Muscle of leg (tissue), 16 donors: ENCODE measurements at places on chromosomes 6 and 20.

DNA sequence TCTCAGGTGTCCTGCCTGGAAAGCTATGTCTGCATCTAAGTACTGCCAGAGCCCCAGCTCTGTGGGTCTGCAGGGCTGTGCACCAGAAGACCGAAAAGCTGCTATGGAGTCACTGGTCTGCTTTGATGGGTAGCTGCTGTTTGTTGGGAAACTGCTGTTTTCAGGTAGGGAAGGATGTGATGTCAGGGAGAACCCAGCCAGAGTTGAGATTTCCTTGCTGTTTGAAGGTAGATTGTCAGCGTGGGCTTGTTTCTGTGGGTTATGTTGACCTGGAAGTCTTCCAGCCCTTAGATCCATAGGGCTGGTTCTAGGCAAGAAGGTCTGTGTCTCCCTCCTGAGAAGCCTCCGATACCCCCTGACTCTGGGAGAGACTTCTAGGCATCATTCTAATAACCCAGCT is 12.2 kb upstream of the SHLD1 start:
- no peak for DNase-seq

DNA sequence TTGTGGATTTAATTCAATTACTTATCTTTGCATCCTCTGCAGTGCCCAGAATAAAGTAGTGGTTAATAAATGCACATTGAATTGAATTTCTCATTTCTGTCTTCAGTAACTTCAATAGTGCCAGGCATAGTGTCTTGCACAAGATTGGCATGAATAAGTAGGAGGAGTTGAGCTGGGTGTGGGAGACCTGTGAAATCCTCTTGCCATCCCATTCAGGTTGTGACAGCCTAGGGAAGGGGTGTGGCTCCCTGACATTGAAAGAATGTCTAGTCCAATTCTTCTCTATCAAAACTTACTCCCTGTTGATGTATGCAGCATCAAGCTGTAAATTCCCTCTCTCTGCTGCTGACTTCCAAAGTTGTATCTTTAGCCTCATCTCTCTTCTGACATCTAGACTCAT is 73.2 kb downstream of the CDH22 start:
- DNase-seq, result no peak

GRCh38 chr20:35636095-35636494 is 20.5 kb downstream of the SPAG4 start:
- DNase-seq, result no peak

GRCh38 chr6:63584125-63584514 is 11.8 kb downstream of the LOC128125822 start:
- no peak for DNase-seq

DNA sequence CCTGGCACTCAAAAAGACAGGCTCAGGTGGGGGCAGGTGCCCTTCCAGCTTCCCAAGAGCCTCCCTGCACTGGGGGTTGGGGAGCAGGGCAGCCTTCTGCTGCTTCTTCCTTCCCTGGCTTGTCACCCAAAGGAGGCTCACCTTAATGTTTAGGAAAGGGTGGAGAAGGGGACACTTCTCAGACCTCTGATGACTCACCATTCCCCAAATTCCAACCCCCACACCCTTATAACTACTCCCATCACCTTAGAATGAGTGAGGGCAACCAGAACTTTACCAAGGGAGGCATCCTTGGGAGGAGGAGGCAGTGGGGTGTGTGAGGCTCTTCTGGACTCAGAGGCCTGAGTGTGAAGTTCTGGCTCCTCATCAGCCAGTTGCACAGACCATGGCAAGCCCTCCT is 15.2 kb upstream of the FOXP4 start:
- DNase-seq, result no peak

DNA sequence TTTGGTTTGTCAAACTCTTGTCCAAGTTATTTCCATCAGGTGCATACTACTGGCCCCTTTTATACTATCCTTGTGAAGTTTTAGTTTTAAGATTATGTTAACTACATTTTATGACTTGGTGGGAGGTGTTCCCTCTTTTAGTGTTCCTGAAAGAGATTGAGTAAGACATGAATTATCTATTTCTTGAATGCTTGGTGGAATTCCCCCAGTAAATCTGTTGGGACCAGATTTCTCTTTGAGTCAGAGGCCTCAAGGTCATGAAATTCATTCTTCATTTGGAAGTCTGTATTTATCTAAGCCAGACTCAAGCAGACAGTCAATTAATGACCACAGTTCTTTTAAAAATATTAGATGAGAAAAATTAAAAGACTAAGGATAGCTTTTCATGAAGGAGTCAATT is 81.3 kb downstream of the MOXD1 start:
- DNase-seq, result no peak

- DNase-seq, result no peak
Observed at GRCh38 chr20:63534831-63535651, 2.1 kb downstream of the PTK6 start.
